ENCODE measurements at places on chromosomes 1 and 21. TPM values are rescaled to one million over a fixed set of nuclear protein-coding genes. Genes with fewer than 3 reads are reported as not detected.

Gene TTC24
- not detected for total RNA-seq

Gene NFASC
- total RNA-seq: 19.1 TPM

Gene HSD11B1
- 28.8 TPM for total RNA-seq

Gene RPTN
- not detected for total RNA-seq

Gene CFHR5
- not detected for total RNA-seq

Gene SAMD11
- 11.1 TPM for total RNA-seq

Gene LMX1A
- total RNA-seq: not detected

Gene ZNF697
- total RNA-seq: 7.9 TPM

Data from smooth muscle cell of trachea (primary cell).